Sigmoid colon (tissue), 7 donors: ENCODE measurements at places on chromosomes 3 and 15. TPM values are rescaled to one million over a fixed set of nuclear protein-coding genes. Genes with fewer than 3 reads are reported as not detected.

DNA sequence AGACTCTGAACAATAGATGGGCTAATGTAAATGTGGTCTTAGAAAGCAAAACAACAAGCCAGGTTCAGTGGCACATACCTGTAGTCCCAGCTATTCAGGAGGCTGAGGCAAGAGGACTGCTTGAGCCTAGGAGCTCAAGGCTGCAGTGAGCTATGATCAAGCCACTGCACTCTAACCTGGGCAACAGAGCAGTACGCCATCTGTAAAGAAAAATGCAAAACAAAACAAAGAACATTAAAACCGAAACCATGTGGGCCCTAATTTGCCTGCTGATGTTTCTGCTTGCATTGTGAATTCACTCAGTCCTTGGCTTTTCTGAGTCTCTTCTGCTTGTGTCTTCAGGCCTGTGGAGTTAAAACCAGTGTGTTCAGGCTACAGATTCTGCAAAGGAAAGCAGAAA is 56.7 kb downstream of the CCNL1 start:
- DNase-seq = no peak
- H3K36me3 ChIP-seq = no peaks in the 10 kb centered on the region
- no peaks in the 10 kb centered on the region for H3K4me1 ChIP-seq
- H3K27ac ChIP-seq = peak overlapping the region; percentile 63

- DNase-seq = peak; percentile 72
- H3K27me3 ChIP-seq = no peaks in the 10 kb centered on the region
- peaks cover 52% of the 10 kb centered on the region for H3K4me1 ChIP-seq
These were observed 12.0 kb downstream of the CSRNP1 start for GRCh38 chr3:39141171-39141995.

- no peaks in the 10 kb centered on the region for H3K4me1 ChIP-seq
- no peak overlapping the region for H3K4me3 ChIP-seq
- no peaks in the 10 kb centered on the region for H3K36me3 ChIP-seq
- H3K27me3 ChIP-seq = no peaks in the 10 kb centered on the region
- no peak overlapping the region for H3K27ac ChIP-seq
These were observed 65.6 kb downstream of the SYNPR start for GRCh38 chr3:63343674-63344073.

The ATP13A5 gene
- 1.8 TPM for total RNA-seq

DNA sequence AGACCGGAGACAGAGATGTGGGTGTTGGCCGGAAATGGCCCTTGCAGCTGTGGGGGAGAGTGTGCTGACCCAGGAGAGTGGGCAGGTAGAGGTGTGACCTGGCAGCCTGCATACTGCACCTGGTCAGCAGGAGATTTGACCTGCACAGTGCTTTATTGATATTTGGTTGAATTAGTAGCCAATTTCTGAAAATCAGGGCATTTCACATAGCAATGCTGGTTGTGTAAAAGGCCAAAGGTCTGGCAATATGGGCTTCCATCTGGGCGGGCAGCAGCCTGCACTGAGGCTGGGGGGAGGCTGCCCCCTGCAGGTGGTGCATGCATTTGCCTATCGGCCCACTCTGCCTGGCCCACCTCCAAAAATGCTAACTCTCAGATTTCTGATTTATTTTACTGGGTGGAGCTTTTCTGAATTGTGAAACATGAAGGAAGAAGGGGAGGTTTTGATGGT is 9.4 kb upstream of the MGLL start:
- no peak for DNase-seq
- no peak overlapping the region for H3K27ac ChIP-seq
- no peak overlapping the region for H3K4me3 ChIP-seq
- no peaks in the 10 kb centered on the region for H3K36me3 ChIP-seq

DNA sequence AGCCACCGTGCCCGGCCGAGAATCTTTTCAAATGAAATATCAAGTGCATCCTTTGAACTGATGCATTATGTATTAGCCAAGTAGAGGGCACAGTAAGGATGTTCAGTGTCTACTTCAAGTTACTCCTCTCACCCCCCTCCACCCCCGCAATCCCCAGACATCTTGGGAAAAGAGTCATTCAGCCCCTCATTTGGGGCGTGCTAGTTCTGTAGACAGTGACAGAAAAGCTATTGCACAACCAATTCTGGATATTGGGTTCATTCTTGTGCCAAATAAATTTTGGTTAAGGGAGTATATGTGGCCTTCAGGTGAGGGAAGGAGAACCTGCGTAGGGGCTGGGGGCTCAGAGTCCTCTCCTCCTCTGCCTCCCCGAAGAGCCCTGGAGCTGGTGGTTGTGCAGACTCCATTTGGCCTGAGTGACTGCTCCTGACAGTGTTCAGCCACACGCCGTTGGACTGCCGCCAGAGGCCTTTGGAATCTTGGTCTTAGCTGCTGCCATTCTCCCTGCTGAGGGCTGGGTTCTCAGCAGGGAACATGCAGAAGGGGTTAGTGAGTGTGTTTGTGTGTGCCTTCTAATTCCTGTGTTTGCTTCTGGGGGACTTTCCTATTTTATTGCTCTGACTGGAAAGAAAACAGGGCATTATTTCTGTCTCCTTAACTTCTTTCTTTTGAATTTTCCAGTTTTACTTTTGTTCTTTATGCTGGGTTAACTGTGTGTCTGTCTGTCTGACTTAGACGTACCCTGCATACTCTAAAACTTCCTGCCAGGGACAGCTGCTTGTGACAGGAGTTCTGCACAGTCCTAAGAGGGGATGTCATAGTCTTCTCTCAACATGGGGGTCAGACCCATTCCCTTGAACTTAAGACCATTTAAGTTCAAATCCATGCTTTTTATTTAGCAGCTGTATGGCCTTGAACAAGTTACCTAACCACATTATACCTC is 21.0 kb downstream of the RARB start:
- no peak overlapping the region for H3K4me3 ChIP-seq
- H3K27ac ChIP-seq = peak overlapping the region; percentile 71
- DNase-seq = peak; percentile 93
- no peaks in the 10 kb centered on the region for H3K27me3 ChIP-seq
- no peaks in the 10 kb centered on the region for H3K36me3 ChIP-seq
- no peaks in the 10 kb centered on the region for H3K4me1 ChIP-seq
